ENCODE measurements at places on chromosomes 2 and 18.
A peak's percentile ranks its signal among the peaks of the same experiment; 100 is the strongest.

- H3K27me3 ChIP-seq, result no peaks in the 10 kb centered on the region
- no peak overlapping the region for H3K4me3 ChIP-seq
- no peaks in the 10 kb centered on the region for H3K36me3 ChIP-seq
- no peak for DNase-seq
Measured at GRCh38 chr2:60984720-60985119, 32.8 kb upstream of the PEX13 start.

DNA sequence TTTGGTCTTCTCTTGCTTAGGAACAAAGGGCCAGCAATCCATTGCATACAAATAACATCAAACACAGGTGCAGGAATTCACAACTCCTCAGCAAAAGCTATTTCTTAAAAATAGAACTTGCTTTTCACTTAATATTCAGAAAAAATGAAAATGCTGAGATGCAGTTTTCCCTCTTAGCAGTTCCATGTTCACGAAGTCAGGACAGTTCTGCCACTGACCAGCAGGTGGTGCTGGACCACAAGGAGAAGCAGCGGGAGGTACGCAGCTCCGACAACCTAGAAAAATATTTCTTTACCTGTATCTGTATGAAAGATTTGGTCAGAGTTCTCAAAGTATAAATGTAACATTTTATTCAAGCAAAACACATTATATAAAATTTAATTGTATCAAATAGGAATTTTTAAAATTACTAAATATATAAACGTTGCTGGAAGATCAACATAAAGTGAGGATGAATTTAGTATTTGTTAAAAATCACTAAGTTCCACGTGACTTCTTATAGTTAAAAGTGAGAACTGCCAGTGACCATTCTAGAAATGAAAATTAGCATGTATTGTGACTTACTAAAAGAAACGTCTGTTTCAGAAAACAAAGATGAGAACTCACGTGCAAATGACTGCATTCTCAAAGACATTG lies 48.8 kb downstream of the ADNP2 start:
- peak; percentile 71 for DNase-seq
- no peaks in the 10 kb centered on the region for H3K36me3 ChIP-seq
- no peak overlapping the region for H3K4me3 ChIP-seq
- no peaks in the 10 kb centered on the region for H3K27me3 ChIP-seq

- no peaks in the 10 kb centered on the region for H3K4me1 ChIP-seq
- no peak overlapping the region for H3K4me3 ChIP-seq
- DNase-seq, result no peak
- no peaks in the 10 kb centered on the region for H3K27me3 ChIP-seq
- H3K27ac ChIP-seq, result no peak overlapping the region
Measured at GRCh38 chr2:9326975-9327374, 96.4 kb downstream of the ITGB1BP1 start.

GRCh38 chr2:73301636-73302035 lies 8.3 kb upstream of the EGR4 start:
- peaks cover 16% of the 10 kb centered on the region for H3K27me3 ChIP-seq
- no peaks in the 10 kb centered on the region for H3K36me3 ChIP-seq
- no peak for DNase-seq
- no peak overlapping the region for H3K27ac ChIP-seq
- H3K4me1 ChIP-seq, result no peaks in the 10 kb centered on the region
- no peak overlapping the region for H3K4me3 ChIP-seq

- H3K4me1 ChIP-seq, result no peaks in the 10 kb centered on the region
- no peak overlapping the region for H3K27ac ChIP-seq
- DNase-seq, result no peak
- H3K27me3 ChIP-seq, result no peaks in the 10 kb centered on the region
Measured at GRCh38 chr2:123720760-123721159, 304.3 kb upstream of the CNTNAP5 start.

- H3K27me3 ChIP-seq, result no peaks in the 10 kb centered on the region
- peak overlapping the region; percentile 88 for H3K4me3 ChIP-seq
- peak overlapping the region; percentile 87 for H3K27ac ChIP-seq
- H3K36me3 ChIP-seq, result no peaks in the 10 kb centered on the region
Measured at GRCh38 chr18:41955688-41956087, 654 bp downstream of the PIK3C3 start.

GRCh38 chr2:222688917-222689316 lies 17.5 kb downstream of the MOGAT1 start:
- no peaks in the 10 kb centered on the region for H3K27me3 ChIP-seq
- H3K4me3 ChIP-seq, result no peak overlapping the region
- no peak for DNase-seq
- H3K4me1 ChIP-seq, result no peaks in the 10 kb centered on the region
- H3K27ac ChIP-seq, result no peak overlapping the region

DNA sequence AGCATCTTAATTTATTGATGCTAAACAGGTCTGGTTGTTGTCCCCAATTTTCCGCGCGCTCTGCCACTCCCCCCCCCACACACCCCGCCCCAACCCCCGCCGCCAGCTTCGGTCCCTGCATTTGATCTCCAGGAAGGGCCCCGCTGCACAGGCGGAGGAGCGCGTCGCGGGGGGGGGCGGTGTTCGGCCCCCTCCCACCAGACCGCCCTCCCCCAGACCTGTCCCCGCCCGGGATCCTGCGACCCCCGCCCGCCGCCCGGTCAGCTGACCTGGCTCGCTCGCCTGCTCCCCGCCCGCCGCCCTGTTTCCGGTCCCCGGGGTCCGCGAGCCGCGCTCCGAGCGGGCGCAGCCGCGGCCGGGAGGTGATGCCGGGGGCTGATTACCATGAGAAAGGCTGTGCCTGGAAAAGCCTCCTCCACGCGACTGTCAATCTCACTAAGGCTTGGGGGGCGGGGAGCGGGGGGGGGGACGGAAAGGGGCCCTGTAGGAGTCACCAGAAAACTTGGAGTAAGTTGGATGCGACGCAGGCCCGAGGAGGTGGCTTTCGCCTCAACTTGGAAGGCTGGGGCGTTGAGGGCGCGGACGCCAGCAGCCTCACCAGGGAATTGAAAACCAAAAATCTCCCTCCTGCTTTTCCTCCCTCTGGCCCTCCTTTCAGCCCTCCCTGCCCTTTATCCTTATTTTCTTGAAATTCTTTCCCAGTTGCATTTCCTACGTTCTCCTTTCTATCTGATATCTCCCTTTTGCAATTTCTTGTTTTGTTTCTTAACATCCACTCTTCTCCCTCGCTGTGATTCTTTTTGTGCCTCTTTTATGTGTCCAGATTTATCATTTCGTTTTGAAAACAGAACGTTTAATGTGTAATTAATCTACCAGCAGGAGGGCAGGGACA lies 4.4 kb upstream of the ZEB2 start:
- no peak for DNase-seq
- peak overlapping the region; percentile 70 for H3K4me3 ChIP-seq

Measured in breast epithelium (tissue), 4 donors.